Esophagus squamous epithelium (tissue), 5 donors: ENCODE measurements at places on chromosomes 1 and 21.
A peak's percentile ranks its signal among the peaks of the same experiment; 100 is the strongest.

DNA sequence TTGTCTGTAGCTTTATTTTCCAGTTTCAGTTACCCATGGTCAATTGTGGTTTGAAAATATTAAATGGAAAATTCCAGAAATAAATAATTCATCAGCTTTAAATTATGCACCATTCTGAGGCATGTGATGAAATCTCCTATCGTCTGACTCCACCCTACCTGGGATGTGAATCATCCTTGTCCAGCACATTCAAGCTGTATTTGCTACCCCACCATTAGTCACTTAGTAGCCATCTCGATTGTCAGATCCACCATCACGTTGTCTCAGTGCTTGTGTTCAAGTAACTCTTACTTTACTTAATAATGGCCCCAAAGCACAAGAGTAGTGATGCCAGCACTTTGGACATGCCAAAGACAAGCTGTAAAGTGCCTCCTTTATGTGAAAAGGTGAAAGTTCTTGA is 4.0 kb downstream of the STPG1 start:
- DNase-seq = no peak
- H3K4me3 ChIP-seq = no peak overlapping the region
- H3K27me3 ChIP-seq = no peaks in the 10 kb centered on the region
- H3K27ac ChIP-seq = peak overlapping the region; percentile 34
- no peaks in the 10 kb centered on the region for H3K36me3 ChIP-seq
- H3K4me1 ChIP-seq = peaks cover 5% of the 10 kb centered on the region

- H3K36me3 ChIP-seq = no peaks in the 10 kb centered on the region
- DNase-seq = no peak
- H3K27ac ChIP-seq = no peak overlapping the region
- H3K27me3 ChIP-seq = no peaks in the 10 kb centered on the region
Measured at GRCh38 chr1:24767351-24767750, 22.1 kb downstream of the CLIC4 start.

- H3K27ac ChIP-seq = peak overlapping the region; percentile 27
- H3K36me3 ChIP-seq = no peaks in the 10 kb centered on the region
- no peak for DNase-seq
- peaks cover 23% of the 10 kb centered on the region for H3K4me1 ChIP-seq
- H3K4me3 ChIP-seq = no peak overlapping the region
Measured at GRCh38 chr1:160629286-160630210, 17.3 kb downstream of the SLAMF1 start.

GRCh38 chr1:96466842-96467241 is 254.7 kb upstream of the PTBP2 start:
- no peak overlapping the region for H3K4me3 ChIP-seq
- no peak overlapping the region for H3K27ac ChIP-seq
- no peaks in the 10 kb centered on the region for H3K4me1 ChIP-seq

- no peaks in the 10 kb centered on the region for H3K27me3 ChIP-seq
- H3K36me3 ChIP-seq = no peaks in the 10 kb centered on the region
- DNase-seq = no peak
- no peak overlapping the region for H3K27ac ChIP-seq
- H3K4me1 ChIP-seq = no peaks in the 10 kb centered on the region
Measured at GRCh38 chr1:4006676-4007374, 106.8 kb upstream of the C1orf174 start.

DNA sequence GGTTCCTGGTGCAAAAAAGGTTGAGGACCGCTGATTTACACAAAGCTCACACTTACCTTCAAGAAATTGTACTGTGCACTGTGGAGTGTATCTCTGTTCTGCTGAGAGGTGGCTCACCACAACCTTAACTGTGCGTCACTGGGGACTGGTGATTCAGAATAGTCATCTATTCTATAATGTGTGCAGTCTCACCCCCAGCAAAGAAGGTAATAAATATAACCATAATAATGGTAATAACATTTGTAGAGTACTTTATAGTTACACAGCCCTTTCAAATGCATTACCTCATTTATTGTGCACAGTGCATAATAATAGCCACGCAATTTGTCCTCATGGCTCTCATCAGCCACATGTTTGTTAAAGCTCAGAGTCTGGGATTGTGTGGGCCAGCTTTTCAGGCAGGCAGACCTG is 59.4 kb upstream of the DUSP10 start:
- no peak overlapping the region for H3K4me3 ChIP-seq
- H3K36me3 ChIP-seq = no peaks in the 10 kb centered on the region
- H3K4me1 ChIP-seq = no peaks in the 10 kb centered on the region
- H3K27me3 ChIP-seq = no peaks in the 10 kb centered on the region

DNA sequence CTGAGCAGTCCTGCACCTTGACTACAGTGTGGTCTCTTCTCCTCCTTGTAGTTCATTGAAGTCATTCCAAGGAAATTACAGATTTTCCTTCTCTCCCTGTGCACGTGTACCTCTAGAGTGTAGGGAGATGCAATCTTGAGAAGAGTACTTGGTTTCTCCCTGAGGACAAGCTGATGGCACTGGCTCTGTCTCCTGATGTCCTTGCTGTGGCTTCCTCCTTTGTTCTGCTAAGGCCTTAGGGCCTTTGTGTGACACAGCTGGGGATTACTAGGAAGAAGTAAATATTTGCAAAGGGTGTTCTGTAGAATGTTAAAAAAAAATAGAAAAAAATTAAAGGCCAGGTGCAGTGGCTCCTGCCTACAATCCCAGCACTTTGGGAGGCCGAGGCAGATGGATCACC is 66.2 kb upstream of the APOBEC4 start:
- no peak overlapping the region for H3K27ac ChIP-seq
- H3K4me1 ChIP-seq = no peaks in the 10 kb centered on the region
- H3K27me3 ChIP-seq = no peaks in the 10 kb centered on the region
- H3K4me3 ChIP-seq = no peak overlapping the region
- no peaks in the 10 kb centered on the region for H3K36me3 ChIP-seq
- no peak for DNase-seq

DNA sequence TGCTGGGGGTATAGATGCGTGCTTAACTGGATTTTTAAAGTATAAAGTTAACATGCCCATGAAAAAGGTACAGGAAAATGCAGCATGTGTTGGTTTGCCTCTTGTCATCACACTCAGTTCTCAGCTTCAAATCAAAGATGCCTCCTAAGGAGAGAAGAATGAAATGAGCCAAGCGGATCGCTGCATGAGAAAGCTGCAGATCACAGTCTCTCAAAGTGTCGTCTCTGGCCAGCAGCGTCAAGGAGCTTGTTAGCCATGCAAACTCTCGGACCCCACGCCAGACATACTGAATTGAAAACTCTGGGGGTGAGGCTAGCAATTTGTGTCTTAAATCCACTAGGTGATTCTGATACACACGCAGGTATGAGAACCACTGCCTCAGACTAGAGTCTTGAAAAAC is 297.2 kb downstream of the AJAP1 start:
- H3K27me3 ChIP-seq = no peaks in the 10 kb centered on the region
- H3K27ac ChIP-seq = no peak overlapping the region
- no peaks in the 10 kb centered on the region for H3K4me1 ChIP-seq
- DNase-seq = no peak
- no peak overlapping the region for H3K4me3 ChIP-seq

DNA sequence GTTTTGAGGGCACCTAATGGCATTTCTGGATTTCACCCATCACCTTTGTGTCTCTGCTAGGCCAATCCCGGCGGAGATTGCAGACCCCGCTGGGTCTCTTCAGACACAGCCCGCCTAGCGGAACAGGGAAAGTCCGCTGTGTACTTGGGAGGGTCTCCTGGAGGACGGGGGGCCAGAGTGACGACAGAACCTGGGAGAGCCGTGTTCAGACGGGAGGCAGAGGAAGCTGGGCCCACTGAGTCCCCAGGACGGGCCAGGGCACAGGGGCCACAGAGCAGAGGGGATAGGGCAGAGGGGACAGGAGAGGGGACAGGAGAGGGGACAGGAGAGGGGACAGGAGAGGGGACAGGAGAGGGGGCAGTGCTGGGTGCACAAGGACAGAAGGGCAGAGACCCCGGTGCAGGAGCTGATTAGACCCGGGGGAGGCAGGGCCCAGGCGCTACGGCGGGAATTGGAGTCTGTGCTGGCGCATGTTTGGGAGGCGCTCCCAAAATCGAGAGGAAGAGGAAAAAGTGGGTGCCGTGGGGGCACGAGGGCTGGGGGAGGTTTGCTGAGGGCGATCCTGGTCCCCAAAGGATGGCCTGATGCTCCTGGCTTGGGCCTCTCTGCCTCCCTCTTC is 12.7 kb downstream of the TRPM2 start:
- no peaks in the 10 kb centered on the region for H3K4me1 ChIP-seq
- DNase-seq = no peak
- H3K4me3 ChIP-seq = no peak overlapping the region

GRCh38 chr1:19405761-19406487 is 79.4 kb downstream of the CAPZB start:
- H3K27ac ChIP-seq = peak overlapping the region; percentile 88
- DNase-seq = no peak

DNA sequence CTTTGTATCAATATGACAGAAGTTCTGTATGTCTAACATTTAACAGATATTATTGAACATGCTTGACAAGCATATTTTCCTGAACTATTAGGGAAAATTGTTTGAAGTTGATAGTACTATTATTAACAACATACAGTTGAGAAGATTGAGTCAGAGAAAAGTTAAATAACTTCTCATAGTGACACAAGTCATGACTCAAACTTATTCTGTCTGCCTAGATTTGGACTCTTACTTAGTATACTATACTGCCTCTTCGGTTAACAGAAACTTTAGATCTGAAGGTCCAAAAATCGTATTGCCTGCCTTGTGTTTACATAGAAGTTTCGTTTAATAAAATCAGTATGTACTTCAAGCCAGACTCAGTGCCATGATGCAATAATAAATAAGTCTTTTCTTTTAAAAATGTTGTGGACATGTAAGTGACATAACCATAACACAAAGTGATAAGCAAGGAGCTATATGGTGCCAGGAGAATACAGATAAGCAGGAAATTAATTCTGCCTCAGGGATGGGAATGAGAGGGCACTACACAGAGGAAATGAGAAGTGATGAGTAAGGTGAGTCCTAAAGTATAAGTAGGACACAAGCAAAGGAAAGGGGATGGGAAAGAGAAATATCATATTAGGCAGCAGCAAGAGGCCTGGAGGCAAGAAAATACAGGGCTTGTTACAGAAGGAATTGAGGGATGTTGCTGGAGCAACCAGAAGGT is 48.1 kb downstream of the LHX9 start:
- H3K36me3 ChIP-seq = no peaks in the 10 kb centered on the region
- no peak overlapping the region for H3K27ac ChIP-seq
- no peak for DNase-seq
- peaks cover 3% of the 10 kb centered on the region for H3K27me3 ChIP-seq
- H3K4me3 ChIP-seq = no peak overlapping the region

DNA sequence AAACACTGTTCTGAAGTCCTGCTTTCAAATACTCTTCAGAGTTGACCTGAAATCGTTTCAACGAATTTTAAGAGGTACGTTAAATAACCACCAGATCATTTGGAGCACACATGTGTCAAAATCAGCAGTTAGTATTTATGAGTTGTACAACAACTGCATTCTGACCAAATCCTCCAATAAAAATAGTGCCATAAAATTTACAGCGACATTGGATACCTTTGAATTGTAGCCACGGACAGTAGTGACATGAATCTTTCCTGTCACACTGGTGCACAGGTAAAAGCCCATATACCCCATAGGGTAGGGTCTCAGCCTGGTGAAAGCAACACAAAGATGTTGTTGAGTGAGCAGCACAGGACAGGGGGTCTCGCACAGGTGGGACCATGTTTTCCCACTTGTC is 121.5 kb downstream of the CLIC6 start:
- no peak overlapping the region for H3K4me3 ChIP-seq
- no peaks in the 10 kb centered on the region for H3K36me3 ChIP-seq
- H3K27ac ChIP-seq = no peak overlapping the region
- DNase-seq = no peak
- no peaks in the 10 kb centered on the region for H3K27me3 ChIP-seq
